Activated naive CD4-positive, alpha-beta T cell treated with anti-CD3 and anti-CD28 coated beads for 36 hours (primary cell): ENCODE measurements at places on chromosomes 5 and 9. TPM values are rescaled to one million over a fixed set of nuclear protein-coding genes. Genes with fewer than 3 reads are reported as not detected.
A peak's percentile ranks its signal among the peaks of the same experiment; 100 is the strongest.

The FCN2 gene
- total RNA-seq = not detected

The SCGB3A2 gene
- total RNA-seq = not detected

The DBH gene
- not detected for total RNA-seq

GRCh38 chr5:132475497-132475882 lies 15.1 kb downstream of the IRF1 start:
- peak overlapping the region; percentile 30 for H3K27ac ChIP-seq
- no peaks in the 10 kb centered on the region for H3K27me3 ChIP-seq

The PRELID2 gene
- 0.12 TPM for total RNA-seq

DNA sequence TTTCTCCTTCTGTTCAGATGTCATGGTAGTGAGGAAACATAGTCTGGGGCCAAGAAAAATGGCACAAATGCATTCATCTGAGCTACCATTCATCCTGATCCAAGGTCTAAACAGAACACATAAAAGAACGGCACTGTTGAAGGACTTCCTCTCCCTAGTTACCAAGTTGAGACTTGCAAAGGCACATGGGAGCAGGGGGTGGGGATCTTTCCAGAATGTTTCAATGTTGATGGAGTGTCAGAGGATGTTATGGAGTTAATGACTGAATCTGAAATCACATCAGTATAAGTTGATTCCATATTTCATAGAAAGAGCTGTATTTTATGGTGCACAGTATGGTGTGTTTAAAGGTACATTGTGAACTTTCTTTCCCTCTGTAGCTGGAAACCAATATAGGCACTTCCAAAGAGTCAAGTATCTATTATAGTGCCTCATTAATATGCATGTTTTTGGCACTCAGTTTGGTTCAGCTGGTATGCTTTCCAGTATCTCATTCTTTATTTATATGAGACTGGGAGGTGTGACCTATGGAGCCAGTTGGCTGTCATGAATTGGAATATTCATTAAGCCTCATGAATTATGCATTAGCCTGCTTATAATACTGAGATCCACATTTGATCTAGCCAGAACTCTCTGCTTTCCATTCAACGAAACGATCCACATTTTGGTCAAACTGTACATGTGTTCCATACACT lies 603.0 kb downstream of the NR2F1-AS1 start:
- no peak for DNase-seq
- no peak overlapping the region for H3K27ac ChIP-seq

The RNF180 gene
- total RNA-seq = not detected

The PCDHA9 gene
- total RNA-seq = not detected

The GPR21 gene
- total RNA-seq = 0.50 TPM

The PCDHB3 gene
- total RNA-seq = not detected

GRCh38 chr5:56959326-56959725 lies 7.4 kb upstream of the MIER3 start:
- H3K4me3 ChIP-seq = no peak overlapping the region
- peaks cover 27% of the 10 kb centered on the region for H3K27me3 ChIP-seq
- no peak for DNase-seq
- no peaks in the 10 kb centered on the region for H3K4me1 ChIP-seq
- no peak overlapping the region for H3K27ac ChIP-seq

- H3K27me3 ChIP-seq = no peaks in the 10 kb centered on the region
- DNase-seq = no peak
- H3K36me3 ChIP-seq = peaks cover 19% of the 10 kb centered on the region
- H3K4me1 ChIP-seq = peaks cover 56% of the 10 kb centered on the region
Observed at GRCh38 chr9:132075853-132076252, 3.8 kb downstream of the MED27 start.

DNA sequence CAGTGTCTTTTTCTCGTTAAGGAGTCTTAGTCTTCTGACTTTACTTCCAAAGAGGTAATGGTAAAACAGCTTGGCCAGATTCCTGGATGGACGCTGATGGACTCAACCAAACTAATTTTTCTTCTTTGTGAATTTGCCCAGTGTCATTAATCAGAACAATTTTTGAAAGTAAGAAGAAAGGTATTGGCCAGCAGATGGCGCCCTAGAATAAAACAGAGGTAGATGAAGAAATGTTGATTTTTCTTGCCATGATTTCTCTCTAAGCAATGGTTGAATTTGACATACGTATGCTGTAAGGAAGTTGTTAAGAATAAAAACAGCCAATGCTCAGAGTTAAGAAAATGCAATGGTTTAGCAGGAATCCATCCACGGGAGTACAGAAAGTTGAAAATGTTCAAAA lies 500.0 kb downstream of the DIRAS2 start:
- peak; percentile 77 for DNase-seq
- peaks cover 7% of the 10 kb centered on the region for H3K27me3 ChIP-seq

- no peak for DNase-seq
- H3K27ac ChIP-seq = no peak overlapping the region
- H3K36me3 ChIP-seq = no peaks in the 10 kb centered on the region
- H3K27me3 ChIP-seq = no peaks in the 10 kb centered on the region
- peaks cover 3% of the 10 kb centered on the region for H3K4me1 ChIP-seq
Observed at GRCh38 chr9:21778304-21778703, 24.1 kb upstream of the MTAP start.

GRCh38 chr5:158807-159447 lies 32.4 kb upstream of the LRRC14B start:
- peaks cover 13% of the 10 kb centered on the region for H3K27me3 ChIP-seq
- no peak overlapping the region for H3K4me3 ChIP-seq
- H3K4me1 ChIP-seq = no peaks in the 10 kb centered on the region
- DNase-seq = no peak
- no peaks in the 10 kb centered on the region for H3K36me3 ChIP-seq

The DND1 gene
- 1.7 TPM for total RNA-seq

The FREM1 gene
- total RNA-seq = not detected

The CDKN2A gene
- total RNA-seq = 0.57 TPM
